ENCODE measurements at places on chromosomes 13 and 19. TPM values are rescaled to one million over a fixed set of nuclear protein-coding genes. Genes with fewer than 3 reads are reported as not detected.

Gene CLEC11A
- total RNA-seq: 16.6 TPM

Gene CEACAM3
- total RNA-seq: 3.3 TPM

Gene C19orf67
- total RNA-seq: not detected

Gene RAB20
- total RNA-seq: 23.8 TPM

Gene DHDH
- 1.1 TPM for total RNA-seq

Gene KLF12
- 22.4 TPM for total RNA-seq

Gene CD22
- 23.8 TPM for total RNA-seq

Gene IL27RA
- total RNA-seq: 5.7 TPM

Gene ZNF681
- total RNA-seq: 1.8 TPM

Gene HS6ST3
- 0.22 TPM for total RNA-seq

Gene MAU2
- total RNA-seq: 78.5 TPM

Gene WDR87
- total RNA-seq: not detected

Gene NALCN
- total RNA-seq: 8.8 TPM

Gene NKPD1
- total RNA-seq: not detected

Gene FAM216B
- total RNA-seq: not detected
